ENCODE measurements at places on chromosomes 6 and 20.

GRCh38 chr6:20170455-20171148 lies 41.7 kb downstream of the MBOAT1 start:
- DNase-seq = no peak

- DNase-seq = no peak
Observed at GRCh38 chr6:38320843-38321242, 318.9 kb downstream of the BTBD9 start.

DNA sequence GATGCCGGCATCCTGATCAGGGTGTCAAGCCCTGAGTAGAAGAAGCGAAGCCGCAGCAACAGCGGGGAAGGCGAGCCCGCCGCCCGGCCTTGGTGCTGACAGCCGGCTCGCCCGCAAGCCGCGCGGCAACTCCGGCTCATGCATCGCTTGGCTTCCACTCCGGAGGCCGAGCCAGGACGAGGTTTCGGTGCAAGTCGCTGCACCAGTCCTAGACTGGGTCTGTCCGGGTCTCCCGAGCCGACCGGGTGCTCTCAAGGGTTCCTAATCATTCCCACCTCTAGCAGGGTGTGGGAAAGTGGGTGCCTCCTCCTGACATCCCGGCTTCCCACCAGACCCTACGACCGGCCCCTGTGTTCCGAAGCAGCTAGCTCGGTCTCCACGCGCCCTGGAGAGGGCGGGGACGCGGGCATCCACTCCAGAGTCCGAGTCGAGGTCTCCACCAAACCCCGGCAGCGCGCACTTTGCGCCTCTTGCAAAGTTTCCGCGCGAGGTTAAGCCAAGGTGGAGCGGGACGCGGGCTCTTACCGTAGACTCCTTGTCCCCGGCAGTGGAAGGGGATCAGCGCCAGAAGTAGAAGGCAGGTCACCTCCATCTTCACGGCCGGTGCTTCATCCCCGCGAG lies 1.4 kb downstream of the MDGA1 start:
- peak; percentile 33 for DNase-seq

GRCh38 chr6:96520171-96521115 lies 1.2 kb upstream of the UFL1 start:
- DNase-seq = no peak

GRCh38 chr20:58117944-58118343 lies 110.5 kb downstream of the ANKRD60 start:
- DNase-seq = no peak

DNA sequence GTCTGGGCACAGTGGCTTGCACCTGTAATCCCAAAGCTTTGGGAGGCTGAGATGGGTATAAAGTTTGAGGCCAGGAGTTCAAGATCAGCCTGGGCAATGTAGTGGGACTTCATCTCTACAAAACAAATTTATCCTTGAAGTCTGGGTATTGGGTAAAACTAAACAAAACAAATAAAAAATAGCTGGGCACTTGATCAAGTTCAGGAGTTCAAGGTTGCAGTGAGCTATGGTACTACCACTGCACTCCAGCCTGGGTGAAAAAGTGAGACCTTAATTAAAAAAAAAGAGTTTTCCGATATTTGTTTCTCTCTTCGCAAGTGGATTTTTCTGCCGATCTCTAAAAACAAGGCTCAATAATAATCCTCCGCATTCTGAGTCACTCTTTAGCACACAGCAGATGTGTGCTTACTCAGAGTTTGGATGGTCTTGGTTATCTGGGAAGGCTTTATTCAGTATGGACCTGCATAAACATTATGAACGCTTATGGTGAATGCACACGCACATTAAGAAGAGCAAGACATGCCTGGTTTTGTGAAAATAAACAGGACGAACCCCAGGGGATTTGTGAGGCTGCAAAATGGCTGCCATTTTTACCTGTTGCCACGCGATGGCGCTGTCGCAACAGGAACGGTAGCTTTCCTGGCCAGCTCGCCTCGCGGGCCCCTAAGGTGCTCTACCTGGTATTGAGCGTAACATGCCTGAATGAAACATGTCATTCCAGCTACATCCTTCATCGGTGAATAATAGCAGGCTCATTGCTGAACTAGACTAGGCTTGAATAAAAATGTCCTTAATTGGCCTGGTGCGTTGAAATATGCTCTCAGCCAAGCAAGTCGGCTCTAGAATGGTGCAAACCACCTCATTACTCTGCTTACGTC lies 6.0 kb downstream of the OPN5 start:
- DNase-seq = peak; percentile 34

DNA sequence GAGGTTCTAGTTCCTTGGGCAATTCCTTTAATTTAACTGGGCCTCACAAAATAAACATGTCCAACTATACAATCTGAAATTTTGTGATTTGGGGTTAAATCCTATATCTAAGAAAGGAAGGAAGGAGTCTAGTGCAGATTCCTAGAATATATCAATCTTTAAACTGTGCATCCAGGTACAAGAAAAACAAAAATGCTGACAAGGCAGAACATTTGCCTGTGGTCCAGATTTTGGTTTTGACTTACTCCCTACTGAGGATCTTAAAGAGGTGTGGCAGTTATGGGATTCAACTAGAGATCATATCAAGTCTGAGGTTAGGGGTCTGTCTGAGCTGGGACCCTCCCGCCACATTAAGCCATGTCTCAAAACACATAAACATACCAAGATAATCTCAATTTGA lies 17.7 kb upstream of the COX7A2 start:
- no peak for DNase-seq

GRCh38 chr20:53937929-53938367 lies 132.4 kb downstream of the BCAS1 start:
- no peak for DNase-seq

- no peak for DNase-seq
Observed at GRCh38 chr6:43749461-43749860, 20.6 kb upstream of the VEGFA start.

DNA sequence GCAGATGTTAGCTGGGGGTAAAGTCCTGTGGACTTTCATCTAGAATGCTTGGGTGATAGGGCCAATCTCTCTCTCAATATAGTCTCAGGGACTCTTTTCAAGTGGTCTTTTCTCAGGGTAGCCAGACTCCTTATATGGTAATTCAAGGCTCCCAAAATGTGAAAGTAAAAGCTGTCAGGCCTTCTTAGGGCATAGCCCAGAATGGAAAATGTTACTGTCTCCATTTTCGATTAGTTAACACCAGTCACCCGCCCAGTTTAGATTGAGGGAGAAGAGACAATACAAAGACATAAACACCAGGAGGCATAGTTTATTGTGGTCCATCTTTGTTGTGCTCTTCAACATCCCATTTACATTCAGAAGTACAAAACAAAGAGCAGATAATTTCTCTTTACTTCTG lies 295.8 kb downstream of the EPHA7 start:
- no peak for DNase-seq

- no peak for DNase-seq
Observed at GRCh38 chr6:93365445-93365844, 53.9 kb downstream of the EPHA7 start.

DNA sequence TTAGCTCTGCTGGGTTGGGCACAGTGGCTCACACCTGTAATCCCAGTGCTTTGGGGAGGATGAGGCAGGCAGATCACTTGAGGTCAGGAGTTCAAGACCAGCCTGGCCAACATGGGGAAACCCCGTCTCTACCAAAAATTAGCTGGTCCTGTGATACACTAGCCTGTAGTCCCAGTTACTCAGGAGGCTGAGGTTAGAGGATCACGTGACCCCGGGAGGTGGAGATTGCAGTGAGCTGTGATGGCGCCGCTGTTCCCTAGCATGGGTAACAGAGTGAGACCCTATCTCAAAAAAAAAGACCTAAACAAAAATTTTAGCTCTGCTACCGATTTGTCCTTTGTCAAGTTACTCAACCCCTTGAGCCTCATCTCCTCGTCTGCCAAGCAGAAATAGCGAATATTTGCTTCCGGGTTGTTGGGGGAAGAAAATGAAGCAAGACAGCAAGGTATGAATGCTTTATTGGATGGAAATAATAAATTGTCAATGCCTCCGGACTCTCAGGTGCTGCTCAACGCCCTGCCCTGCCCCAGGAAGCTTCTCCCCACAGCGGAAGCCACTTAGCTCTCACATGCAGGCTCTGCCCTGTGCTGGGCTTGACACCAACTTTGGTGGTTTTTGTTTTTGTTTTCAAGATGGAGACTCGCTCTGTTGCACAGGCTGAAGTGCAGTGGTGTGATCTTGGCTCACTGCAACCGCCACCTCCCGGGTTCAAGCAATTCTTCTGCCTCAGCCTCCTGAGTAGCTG lies 24.9 kb upstream of the ITCH start:
- DNase-seq = peak; percentile 5

DNA sequence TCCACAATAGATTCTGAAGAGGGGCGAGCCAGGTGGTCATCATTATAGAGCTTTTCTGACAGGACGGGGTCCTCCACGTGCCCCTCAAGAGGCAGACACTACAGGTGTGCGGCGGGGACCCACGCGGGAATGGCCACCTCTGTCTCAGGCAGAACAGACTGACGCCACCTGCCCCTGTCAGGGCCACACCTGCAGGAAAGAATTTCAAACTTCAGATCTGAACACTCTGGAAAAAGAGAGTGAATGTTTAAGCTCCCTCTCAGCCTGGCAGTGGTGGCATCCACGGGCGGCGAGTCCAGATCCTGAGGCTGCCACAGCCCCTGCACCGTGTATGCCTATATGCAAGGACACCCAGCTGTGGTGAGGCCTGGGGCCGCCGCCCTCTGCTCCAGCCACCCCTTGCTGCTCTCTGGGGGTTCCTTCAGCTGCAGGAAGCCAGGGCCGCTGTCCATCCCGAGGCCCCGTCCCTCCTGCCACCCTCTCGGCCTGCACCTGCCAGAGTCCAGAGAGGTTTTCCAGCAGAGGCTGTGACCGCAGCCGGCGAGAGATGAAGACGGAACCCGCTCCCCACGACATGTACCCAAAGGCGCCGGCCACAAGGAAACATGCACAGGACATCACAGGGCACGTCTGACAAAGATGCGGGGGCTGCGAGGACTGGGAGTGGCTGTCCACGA lies 234.9 kb downstream of the ERMARD start:
- DNase-seq = no peak
